ENCODE measurements at places on chromosomes 2 and 18. TPM values are rescaled to one million over a fixed set of nuclear protein-coding genes. Genes with fewer than 3 reads are reported as not detected.

LYPD6B gene
- 1.6 TPM for total RNA-seq

DNAH7 gene
- 0.23 TPM for total RNA-seq

RND3 gene
- total RNA-seq: 55.8 TPM

PJVK gene
- total RNA-seq: 4.4 TPM

PIEZO2 gene
- total RNA-seq: 10.7 TPM

GAREM2 gene
- total RNA-seq: 18.9 TPM

DNA sequence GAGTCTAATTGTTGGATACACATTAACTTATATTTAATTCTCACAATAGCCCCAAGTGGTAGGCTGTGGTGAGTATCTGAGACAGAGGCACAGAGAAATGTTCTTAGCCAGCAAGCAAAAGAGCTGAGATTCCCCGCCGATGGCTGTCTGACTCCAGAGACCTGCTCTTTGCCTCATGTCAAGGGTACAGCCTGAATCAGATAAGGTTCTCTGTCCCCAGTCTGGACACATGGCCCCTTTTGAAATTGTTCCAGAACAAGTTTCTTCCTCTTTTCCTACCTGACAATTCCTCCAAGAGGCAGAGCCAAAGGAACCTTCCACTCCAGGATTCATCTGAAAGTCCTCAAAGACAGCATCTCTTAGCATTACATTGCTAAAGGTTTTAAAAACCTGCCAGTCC is 512.9 kb upstream of the TNP1 start:
- peaks cover 17% of the 10 kb centered on the region for H3K27me3 ChIP-seq
- no peaks in the 10 kb centered on the region for H3K36me3 ChIP-seq
- no peak for DNase-seq

DNA sequence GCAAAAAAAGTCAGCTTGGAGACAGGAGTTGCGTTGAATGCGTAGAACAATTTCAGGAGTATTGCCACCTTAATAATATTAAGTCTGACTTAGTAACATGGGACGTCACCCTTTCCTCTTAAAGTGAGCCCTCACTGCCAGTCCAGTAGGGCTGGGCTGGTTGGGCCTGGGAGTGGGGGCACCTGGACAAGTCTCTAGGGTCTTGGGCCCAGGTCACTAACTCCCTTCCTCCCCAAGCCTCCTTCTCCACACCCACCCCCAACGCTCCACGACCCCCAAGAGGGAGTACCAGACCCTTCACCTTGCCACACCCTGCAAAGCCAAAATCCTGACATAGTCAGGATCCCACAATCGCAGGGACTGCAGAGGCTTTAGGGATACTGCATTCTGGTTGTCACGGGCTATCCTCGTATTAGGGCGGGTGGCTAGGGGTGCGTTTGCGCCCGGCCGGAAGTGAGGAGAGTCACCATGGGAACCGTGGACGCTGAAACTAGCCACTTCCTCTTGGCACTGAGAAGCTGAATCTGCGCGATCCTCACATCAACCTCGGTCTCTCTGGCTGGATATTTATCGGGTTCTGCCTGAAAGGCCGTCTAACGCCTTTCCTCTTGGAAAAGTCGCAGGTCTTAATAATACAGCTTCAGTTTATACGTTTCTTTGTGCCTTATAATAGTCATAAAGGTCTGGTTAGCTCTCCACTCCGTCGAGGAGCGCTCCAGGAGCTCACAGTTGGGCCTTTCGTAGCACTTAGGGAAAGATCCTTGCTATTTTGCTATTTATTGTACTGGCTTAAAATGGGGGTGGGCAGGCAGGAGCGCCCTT is 10.3 kb upstream of the CXXC1 start:
- peak; percentile 80 for DNase-seq
- H3K36me3 ChIP-seq: no peaks in the 10 kb centered on the region
- H3K27ac ChIP-seq: no peak overlapping the region
- peaks cover 72% of the 10 kb centered on the region for H3K27me3 ChIP-seq
- peak overlapping the region; percentile 81 for H3K4me3 ChIP-seq

DNA sequence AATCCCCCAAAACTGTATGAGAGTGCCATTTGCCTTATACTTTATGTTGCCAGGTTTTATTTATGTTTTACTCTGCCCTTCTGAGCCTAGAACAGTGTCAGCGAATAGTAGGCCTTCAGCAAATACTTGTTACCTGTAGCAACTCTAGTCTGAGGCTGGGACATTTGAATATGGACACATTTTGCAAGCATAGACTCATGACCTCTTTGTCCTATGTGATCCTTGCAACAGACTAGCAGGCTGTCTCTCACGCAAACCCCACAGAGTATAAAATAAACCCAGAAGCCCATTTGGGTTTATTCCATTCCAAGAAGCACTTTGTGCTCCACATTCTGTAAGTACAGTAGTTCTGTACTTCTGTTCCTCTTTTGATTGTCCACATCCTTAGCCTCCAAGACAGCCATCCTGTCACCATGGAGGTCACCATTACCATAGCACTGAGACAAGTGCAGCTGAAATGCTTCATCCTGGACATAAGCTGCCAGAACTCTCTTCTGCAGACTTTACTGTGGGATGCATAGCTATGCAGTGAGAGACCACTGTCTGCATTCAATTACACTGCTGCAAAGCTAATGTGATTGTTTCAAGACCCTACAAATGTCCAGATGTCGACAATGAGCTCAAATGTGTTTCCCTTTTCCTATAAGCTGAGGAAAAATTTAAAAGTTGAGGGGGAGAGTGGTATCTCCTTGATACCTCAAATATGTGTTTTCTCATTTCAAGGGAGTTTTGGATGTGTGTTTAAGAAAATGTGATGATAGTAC is 425.7 kb downstream of the PID1 start:
- H3K36me3 ChIP-seq: no peaks in the 10 kb centered on the region
- DNase-seq: no peak
- H3K27ac ChIP-seq: no peak overlapping the region
- H3K4me1 ChIP-seq: peaks cover 7% of the 10 kb centered on the region

GRCh38 chr2:174121175-174121574 is 127.2 kb downstream of the OLA1 start:
- H3K27ac ChIP-seq: peak overlapping the region; percentile 80
- no peak overlapping the region for H3K4me3 ChIP-seq
- H3K4me1 ChIP-seq: peaks cover 76% of the 10 kb centered on the region
- H3K27me3 ChIP-seq: no peaks in the 10 kb centered on the region
- DNase-seq: no peak

DNA sequence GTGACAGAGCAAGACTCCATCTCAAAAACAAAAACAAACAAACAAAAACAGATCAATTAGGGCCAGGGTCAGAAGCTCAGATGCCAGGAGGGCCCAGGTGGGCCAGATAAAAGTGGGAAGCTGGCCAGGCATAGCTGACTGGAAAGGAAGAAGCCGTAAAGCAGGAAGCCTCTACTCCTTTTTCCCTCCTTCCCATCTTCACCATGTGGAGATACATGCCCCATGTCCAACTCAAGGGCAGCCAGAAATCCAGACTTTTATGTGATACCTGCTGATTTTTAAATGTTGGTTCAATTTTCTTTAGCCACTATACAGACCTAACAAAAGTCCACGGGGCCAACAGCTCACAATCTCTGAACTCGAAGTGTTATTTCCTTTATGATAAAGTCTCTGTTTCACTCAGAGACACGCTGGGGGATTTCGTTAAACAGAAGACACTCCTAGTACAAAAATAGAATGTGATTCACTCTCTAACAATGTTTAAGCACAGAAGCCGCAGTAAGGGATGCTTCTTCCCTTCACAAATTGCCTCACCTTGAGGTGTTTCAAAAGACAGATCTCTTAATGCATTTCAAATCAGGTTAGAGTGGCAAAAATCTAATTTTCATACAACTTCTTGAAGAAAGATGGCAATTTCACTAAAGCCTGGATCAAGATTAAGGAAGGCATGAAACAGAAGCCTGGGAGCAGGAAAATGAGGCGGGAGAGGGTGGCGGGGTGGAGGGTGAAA is 14.0 kb downstream of the TMEM247 start:
- H3K27me3 ChIP-seq: peaks cover 25% of the 10 kb centered on the region
- no peak overlapping the region for H3K27ac ChIP-seq
- no peak for DNase-seq
- H3K4me1 ChIP-seq: peaks cover 21% of the 10 kb centered on the region

DNA sequence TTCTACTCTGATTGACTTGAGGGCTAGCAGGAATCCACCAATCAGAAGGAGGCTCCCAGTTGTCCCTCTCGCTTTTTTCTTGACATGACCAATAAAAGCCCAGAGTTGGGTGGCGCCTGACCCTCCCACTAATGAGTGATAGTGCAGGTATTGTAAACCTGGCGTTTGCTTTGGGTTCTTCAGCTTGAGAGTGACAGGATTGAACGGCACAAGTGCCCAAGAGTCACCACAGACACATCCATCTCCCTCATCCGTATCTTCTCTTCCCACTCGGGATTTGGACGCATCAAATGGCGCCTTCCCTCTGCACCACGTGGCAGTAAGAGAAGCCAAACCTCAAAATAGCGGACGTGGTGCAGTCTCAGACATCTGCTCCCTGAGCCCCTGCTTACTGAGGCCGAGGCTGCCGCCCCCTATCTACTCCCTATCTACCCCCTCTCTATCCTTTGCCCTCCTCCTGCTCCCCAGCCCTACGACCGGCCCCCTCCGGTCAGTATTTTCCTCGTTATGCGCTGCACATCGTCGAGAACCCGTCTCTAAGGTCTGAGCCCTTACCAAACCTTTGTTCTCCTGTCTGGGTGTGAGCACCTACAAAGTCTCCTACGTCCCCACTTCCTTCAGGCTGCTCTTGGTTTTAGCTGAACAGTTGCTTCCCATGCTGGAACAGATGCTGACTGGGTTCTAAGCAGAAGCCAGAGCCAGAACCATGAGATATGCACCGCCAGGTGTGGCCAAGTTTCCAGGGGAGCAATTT is 881 bp upstream of the FAM161A start:
- DNase-seq: peak; percentile 88
- no peaks in the 10 kb centered on the region for H3K27me3 ChIP-seq
- no peaks in the 10 kb centered on the region for H3K36me3 ChIP-seq
- peak overlapping the region; percentile 95 for H3K27ac ChIP-seq
- peak overlapping the region; percentile 92 for H3K4me3 ChIP-seq

DNA sequence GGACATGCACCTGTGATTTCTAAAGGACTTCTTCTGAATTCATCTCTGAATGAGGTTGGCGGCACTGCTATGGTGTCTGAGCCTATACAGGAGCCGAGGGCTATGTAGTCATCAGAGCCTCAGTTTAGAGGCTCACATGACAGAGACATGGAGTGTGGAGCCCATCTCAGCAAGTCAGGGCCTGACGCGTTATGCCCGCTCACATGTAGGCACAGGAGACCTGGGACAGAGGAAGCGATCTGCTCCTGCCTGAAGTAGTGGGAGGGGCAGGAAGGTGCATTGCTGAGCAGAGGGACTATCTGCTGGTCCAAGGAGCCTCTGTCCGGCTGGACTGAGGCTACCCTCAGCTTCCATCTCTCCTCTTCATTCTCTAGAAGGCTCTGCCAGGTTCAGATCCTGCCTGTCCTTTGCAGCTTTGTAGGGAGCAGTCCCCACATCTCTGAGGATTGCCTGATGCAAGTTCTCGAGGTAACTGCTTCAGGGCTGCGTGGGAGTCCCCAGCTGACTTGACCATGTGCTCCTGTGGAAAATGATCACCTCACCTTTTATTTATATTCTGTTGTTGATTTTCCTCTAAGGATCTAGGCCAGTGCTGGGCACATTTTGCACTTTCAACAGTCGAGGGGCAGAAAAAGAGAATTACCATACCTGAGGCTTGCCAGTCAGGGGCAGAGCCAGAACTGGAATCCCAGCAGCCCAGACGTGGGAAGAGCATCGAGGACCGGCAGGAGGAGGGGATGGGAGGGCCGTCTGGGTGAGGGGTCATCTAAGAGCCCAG is 16.6 kb downstream of the KLHL29 start:
- H3K4me1 ChIP-seq: peaks cover 41% of the 10 kb centered on the region
- H3K27ac ChIP-seq: no peak overlapping the region
- H3K36me3 ChIP-seq: no peaks in the 10 kb centered on the region

DNA sequence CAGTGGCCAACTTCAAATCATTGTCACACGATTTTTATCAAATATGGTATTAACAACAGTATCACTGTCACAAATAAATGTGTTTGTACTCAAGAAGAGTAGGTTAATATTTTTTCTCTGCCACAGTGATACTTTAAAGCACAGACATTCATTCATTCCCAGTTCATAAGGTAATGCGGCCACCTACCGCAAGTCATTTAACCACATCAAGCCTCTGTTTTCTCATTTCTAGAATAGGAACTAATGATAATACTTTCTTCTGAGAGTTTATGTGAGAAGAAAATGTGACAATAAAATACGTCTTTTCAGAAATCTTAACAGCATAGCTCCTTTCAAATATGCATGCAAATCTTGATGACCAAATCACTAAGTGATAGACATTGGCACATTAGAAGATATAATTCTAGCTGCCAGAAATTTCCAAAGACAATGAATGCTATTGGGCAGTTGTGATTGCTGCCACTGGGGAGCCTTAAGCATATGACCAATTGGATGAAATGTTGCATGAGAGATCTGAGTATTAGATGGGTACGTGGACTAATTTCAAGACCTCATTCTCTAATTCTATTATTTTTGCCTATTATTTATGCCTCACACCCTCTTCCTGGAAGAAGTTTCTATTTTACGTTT is 430.9 kb downstream of the PID1 start:
- no peaks in the 10 kb centered on the region for H3K4me1 ChIP-seq
- H3K27ac ChIP-seq: no peak overlapping the region
- no peak overlapping the region for H3K4me3 ChIP-seq
- H3K27me3 ChIP-seq: no peaks in the 10 kb centered on the region
- no peaks in the 10 kb centered on the region for H3K36me3 ChIP-seq

GRCh38 chr2:188813315-188813714 is 160.9 kb upstream of the COL3A1 start:
- no peak overlapping the region for H3K4me3 ChIP-seq
- no peak for DNase-seq
- no peaks in the 10 kb centered on the region for H3K4me1 ChIP-seq
- no peaks in the 10 kb centered on the region for H3K27me3 ChIP-seq
- H3K27ac ChIP-seq: no peak overlapping the region

DNA sequence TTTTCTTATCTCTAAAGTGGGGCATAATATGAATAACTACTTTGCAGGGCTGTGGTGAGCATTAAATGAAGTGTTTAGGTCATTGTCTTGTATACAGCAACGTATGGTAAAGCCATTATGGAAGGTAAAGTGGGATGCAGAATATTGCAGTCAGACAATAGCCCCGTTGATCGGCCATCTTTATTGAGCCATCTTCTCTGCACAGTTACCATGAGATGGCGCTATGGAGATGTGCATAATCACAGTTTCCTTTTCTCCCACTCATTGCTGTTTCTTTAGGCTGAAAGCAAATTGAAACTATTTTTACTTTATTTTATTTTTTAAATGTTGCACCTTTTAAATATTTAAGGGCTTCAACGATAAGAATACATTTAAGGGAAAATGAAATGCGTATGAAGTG is 108.9 kb downstream of the THSD7B start:
- H3K4me3 ChIP-seq: no peak overlapping the region
- H3K4me1 ChIP-seq: peaks cover 5% of the 10 kb centered on the region
- H3K27ac ChIP-seq: no peak overlapping the region
- no peaks in the 10 kb centered on the region for H3K36me3 ChIP-seq

GRCh38 chr2:62741954-62742722 is 36.6 kb downstream of the EHBP1 start:
- H3K4me1 ChIP-seq: peaks cover 62% of the 10 kb centered on the region
- H3K27ac ChIP-seq: no peak overlapping the region
- no peak overlapping the region for H3K4me3 ChIP-seq
- DNase-seq: no peak
- no peaks in the 10 kb centered on the region for H3K27me3 ChIP-seq

GRCh38 chr18:25056429-25056828 is 295.5 kb downstream of the ZNF521 start:
- H3K27me3 ChIP-seq: peaks cover 8% of the 10 kb centered on the region
- H3K4me3 ChIP-seq: no peak overlapping the region
- no peaks in the 10 kb centered on the region for H3K4me1 ChIP-seq
